ENCODE measurements at places on chromosomes 1 and 21.
A peak's percentile ranks its signal among the peaks of the same experiment; 100 is the strongest.

DNA sequence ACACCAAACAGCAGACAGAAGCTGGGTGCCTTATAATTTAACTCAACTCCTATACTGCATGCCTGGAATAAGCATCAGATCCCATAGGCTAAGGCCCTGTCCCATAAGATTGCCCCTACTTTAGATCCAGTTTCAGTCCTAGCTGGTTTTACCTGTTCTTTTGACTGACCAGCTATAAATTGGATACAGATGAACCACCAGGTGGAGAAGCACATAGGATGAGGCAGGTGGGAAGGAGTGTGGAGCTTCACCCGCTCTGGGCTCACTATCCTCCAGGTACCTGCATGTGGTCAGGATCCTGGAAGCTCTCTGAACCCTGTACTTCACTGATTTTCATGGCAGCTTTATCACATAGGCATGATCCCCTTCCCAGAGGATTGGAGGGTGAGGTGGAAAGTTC, 51.3 kb downstream of the MAST2 start:
- no peak for DNase-seq

DNA sequence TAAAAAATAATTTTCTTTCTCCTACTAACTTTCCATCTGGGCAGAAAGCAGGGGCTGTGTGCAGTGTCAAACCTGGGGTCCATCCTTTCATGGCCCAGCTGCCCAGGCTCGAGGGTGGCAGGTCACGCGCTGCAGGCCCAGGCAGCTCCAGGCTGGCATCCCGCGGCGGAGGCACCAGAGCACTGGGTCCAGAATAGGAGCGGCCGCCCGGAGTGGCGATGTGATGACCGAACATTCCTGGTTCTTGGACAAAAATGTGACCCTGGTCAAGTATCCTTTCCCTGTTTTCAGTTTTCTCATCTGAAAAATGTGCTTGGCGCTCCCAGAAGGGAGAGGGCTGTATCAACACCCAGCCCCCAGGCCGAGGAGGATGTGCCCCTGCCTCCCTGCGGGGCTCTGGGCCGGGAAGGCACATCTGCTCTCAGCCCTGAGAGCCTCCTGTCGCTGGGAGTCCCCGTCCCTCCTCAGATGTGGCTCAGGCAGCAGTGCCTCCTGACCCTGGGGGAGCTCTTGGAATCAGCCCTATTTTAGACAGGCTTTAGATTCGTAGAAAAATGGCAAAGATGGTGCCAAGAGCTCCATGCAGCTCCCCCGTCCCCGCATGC, 29.3 kb downstream of the SLX9 start:
- no peak for DNase-seq

GRCh38 chr1:225909477-225909876, 14.6 kb downstream of the PYCR2 start:
- no peak for DNase-seq

DNA sequence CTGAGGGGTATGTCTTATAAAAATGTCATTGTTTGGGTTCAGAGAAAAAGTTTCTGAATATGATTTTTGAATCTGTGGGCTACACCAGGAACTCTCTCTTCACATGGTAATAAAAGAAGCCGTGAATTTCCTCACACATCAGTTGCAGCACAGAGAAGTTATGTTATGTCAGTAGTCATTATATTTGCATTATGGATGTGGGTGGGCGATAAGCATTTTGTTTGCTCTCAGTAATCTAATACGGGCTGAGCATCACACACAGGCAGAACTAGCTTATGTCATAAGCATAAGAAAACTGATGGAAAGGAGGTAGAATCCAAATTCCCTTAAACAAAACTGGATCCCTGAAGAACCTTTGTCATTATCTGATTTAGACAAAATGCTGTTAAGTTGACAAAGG, 70.8 kb downstream of the PRDM2 start:
- DNase-seq, result no peak

- DNase-seq, result peak; percentile 31
Observed at GRCh38 chr1:27097484-27097917, 57.4 kb downstream of the SLC9A1 start.

GRCh38 chr1:185154912-185155513, 1.7 kb downstream of the TRMT1L start:
- DNase-seq, result no peak

GRCh38 chr1:11847667-11848372, at the start of gene NPPA:
Gene NPPA (minus strand): TSS chr1:11847783. CDS start chr1:11847684, 99 bp downstream.
- DNase-seq, result no peak

DNA sequence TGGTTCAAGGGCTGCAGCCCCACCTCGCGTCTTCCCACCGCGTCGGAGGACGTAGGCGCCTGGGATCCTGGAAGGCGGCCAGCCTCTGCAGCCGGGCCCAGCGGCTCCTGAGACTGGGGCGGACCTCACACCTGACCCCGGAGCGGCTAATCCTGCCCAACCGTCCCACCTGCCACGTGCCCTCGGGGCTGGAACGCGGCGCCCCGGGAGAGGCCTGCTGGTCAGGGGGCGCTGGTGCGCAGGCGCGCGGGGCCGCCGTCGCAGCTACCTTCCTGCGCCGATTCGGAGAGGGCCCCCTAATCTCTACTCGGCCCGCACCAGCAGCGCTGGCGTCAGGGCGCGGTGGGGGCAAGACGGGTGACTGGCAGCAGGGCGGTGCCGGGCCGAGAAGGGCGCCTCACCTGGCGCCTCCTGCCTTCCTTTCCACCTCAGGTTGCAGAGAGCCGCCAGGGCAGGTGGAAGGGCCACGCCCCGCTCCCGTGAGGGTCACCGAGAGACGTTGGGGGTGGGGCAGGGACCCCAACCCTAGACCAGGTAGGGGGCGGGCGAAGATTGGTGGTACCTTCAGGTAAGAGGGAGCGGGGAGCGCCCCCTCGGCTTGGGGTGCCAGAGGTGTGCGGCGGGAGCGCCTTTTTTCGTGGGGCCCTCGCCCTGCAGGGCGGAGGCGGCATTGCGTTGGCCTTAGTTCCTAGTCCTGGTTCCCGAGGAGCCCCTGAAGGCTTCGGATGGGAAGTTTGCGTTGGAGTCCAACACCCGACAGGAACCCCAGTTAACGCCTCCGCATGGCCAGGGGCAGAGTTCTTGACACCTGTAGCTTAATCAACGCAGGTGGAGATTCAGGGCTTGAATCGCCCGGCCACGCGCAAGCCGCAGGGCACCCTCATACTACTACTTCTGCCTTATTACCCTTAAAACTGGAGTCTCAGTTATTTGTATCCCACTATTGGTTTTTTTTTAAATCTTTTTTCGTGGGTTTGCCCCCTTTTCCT, at the start of gene TDRD5:
Gene TDRD5 (plus strand): TSS at position 241 of the 989 bp plus-strand sequence. CDS start 784 bp downstream, outside the sequence.
- no peak for DNase-seq

- no peak for DNase-seq
Observed at GRCh38 chr1:239922778-239923522, 168.7 kb upstream of the FMN2 start.

GRCh38 chr1:187390215-187390818, 561.6 kb downstream of the PLA2G4A start:
- DNase-seq, result no peak

DNA sequence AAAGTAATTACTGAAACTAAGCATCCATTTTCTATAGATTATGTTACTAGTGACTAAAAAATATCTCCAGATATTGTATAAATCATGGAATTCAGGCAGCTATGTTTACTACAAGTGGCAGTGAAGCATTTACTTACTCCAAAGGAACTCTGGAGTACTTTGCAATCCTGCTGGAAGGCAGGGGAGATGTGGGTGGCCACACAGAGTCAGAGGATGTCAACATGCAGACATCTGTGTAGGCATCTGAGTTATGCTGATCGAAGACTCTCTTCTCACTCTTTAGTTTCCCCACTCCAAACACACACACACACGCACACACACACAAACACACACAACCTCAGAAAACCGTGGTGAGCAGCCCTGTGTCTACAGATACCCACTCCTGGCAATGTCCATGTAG, 112.9 kb downstream of the ST6GALNAC3 start:
- DNase-seq, result no peak

- DNase-seq, result peak; percentile 7
Observed at GRCh38 chr1:12001249-12001917, 17.9 kb upstream of the MIIP start.

GRCh38 chr21:42755031-42755665, 101.7 kb downstream of the PDE9A start:
- DNase-seq, result no peak

- no peak for DNase-seq
Observed at GRCh38 chr1:218592688-218593087, 247.6 kb downstream of the TGFB2 start.

DNA sequence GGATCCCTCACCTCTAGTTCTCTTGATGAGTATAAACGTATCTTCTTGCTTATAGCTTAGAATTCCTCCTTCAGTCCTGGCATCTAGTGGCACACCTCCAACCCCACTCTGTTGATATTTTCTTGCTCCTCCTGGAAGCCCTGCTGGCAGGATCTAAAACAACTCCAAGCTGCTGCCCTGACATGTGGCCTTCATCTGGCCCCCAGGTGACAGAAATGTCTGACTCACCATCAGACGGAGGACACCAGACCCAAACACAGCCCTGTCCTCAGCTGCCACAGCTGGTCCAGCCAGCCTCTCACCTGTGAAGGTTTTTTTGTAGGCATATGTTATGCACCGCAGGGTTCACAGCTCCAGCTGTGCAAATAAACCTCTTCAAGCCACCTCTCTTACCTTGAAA, 53.4 kb downstream of the KRTAP19-8 start:
- DNase-seq, result no peak

DNA sequence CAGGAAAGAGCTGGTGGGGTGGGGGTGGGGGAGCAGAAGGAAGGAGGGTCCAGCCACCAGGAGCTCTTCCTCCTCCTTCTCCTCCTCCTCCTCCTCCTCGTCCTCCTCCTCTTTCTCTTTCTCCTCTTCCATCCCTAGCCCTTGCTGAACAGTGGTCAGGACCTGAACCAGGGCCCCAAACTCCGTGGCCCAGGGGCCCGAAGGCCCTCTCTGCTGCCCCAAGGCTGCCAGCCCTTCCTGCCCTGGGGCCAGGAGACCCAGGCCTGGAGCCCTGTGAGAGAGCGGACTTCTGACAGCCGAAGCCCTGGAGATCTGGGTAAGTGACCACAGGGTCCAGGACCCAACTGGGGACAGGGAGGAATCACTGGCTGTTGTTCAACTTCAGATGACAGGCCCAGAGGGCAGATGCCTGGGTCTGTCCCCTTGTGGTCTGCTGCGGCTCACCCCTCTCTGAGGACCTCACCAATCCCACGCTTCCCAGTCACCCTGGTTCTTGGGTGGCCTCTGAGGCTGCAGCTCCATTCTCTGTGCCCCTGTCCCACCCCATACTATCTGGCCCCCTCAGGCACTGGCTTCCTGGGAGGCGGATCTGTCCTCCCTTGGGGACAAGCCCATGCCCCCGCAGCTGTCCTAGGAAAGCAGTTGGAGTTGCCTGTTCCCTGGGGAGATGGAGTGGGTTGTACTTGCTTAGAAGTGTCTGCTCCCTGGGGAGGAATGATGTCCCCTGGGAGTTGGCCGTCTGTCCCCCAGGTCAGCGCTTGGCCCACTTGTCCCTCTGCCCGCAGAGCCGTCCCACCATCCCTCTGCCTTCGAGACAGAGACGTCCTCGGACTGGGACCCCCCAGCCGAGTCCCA, 51.8 kb downstream of the VWA5B1 start:
- DNase-seq, result no peak

Measured in stimulated activated naive CD4-positive, alpha-beta T cell (primary cell).